ENCODE measurements at places on chromosomes 12 and 14. TPM values are rescaled to one million over a fixed set of nuclear protein-coding genes. Genes with fewer than 3 reads are reported as not detected.

BDKRB2 gene
- total RNA-seq, result 7.5 TPM

ITGA5 gene
- total RNA-seq, result 86.6 TPM

HAL gene
- 0.51 TPM for total RNA-seq

PTCSC3 gene
- total RNA-seq, result not detected

GSC gene
- 0.17 TPM for total RNA-seq

FERMT2 gene
- 86.0 TPM for total RNA-seq

MUCL1 gene
- total RNA-seq, result not detected

DNA sequence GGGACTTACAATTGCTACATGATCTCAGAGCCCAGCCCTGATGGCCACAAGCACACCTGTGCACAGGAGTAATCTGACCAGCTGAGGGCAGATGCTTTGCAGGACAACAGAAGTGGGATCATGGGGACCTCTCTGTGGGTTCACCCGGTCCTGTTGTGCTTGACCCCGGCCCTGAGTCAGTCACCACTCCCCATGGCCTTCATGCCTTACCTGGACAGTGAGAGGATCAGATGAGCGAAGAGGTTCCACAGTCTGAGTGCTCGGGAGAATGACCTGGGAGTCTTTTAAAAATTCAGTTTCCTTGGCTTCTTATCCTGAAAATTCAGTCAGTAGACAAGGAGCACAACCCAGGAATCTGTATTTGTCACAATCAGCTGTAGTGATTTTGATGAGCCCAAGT lies 88.1 kb downstream of the NTF3 start:
- DNase-seq, result no peak

DNA sequence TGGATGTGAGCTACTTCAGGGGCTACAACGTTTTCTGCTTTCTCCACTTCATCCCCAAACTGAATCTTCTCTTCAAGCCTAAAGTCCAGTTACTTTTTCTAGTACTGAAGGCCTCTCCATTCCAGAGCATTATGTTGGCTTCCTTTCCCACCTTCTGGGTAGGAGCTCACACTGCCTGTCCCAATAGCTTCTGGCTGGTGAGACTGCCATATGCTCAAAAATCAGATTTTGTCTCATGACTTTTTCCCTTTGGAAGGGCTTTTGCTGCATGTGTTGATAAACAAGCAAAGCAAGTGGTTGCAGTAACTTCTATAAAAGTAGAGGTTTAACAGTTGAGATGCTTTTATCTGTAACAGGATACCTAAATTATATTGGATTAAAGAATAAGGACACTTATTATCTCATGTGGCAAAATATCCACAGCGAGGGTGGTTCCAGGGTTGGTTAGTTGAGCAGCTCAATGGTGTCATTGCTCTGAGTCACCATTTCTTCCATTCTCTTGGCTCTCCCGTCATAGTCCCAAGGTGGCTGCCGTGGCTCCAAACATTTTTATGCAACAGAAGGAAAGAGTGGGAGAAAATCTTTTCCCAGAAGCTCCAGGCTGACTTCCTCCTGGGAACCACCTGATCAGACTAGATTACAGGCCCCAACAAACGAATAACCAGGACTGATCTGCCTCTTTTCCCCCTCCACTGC lies 15.1 kb upstream of the PPFIBP1 start:
- no peak for DNase-seq

DNA sequence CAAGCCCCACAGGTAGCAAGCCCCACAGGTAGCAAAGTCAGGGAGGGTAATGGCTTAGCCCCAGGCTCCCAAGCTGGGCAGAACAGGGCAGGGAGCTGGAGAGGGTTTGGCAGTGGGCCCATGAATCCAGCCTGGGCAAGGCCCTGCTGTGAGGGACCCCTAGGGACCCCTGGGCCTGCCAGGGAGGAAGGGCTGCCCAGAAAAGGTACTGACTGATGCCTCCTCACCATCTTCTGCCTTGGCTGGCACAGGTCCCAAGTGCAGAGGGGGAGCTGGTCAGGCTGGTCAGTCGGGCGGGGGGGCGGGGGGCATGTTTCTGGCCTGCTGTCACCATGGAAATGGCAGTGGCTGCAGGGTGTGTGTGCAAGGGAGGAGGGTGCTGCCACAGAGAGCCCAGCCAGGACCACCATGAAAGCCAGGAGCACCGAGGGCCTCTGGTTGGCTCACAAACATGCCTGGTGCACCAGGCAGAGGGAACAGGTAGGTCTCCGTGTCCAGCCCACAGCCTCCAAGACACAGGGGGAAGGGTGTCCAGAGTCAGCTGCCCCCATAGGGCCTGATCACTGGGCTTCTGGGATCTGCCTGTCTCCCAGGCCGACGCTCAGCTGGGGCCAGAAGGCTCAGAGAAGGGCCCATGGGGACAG lies 1.5 kb upstream of the CRIP2 start:
- no peak for DNase-seq

DNA sequence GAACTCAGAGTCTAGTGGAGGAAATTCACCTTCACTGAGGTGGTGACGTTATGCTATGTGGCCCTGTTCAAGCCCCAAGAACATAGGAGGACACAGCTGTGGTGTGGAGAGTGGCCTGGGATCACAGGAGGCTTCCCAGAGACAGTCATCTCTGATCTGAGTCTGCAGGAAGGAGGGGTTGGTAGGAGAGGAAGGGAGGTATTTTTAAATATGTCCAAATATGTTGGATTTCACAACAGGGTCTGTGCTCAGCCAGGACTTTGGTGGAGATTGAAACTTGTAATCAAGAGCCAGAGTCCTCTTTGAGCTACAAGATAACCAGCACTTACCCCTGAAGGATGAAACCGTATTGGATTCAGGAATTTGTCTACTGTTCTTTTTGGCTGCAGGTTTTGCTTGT lies 26.4 kb upstream of the MED13L start:
- DNase-seq, result no peak

DNA sequence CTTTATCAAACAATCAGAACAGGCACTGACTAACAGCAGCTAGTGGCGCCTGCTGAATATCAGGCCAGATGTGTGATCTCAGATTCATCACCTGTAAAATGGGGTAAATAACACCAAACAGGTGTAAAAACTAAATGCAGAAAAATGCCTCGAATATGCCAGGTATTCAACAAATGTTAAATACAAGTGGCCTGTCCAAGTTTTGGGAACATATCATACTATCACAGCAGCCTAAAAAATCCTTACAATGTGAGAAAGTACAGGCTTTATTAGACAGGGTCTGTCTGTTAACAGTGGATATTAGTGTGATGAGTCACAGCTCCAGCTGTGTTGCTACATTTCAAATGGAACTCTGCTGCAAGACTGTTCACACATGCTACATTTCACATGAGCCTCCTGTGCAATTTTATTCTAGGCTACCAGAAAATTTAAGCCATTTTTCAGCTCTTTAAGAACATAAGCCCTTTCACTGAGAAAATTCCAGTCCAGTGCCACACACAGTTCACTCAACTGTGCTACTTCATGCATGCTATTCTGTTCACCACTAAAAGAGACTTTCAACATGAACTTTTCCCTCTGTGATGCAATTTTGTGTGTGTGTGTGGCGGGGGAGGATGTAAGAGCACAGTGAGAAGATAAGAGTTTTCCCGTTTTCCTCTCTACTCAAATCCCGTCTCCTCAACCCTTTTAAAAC lies 56.7 kb downstream of the MSRB3 start:
- peak; percentile 59 for DNase-seq

GRCh38 chr14:72880164-72880563 lies 13.7 kb downstream of the DPF3 start:
- DNase-seq, result no peak

DNA sequence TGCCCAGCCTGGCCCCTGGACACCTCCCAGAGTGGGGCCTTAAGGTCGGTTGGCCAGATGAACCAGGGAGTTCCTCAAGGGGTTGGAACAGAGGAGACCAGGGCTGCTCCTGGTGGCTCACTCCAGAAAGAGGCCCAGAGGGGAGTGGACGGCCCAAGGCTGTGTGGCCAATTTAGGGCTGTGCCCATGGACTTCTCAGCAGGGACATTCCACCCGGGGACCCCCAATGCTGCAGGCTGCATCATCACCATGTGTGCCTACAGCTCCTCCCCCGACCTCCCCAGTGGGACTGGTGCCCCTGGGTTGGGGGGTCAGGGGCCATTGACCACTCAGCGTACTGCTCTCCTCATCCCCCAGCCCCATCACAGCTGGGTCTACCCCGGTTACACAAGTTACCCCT lies 17.6 kb upstream of the CYP46A1 start:
- DNase-seq, result no peak

GRCh38 chr12:107651571-107652449 lies 33.8 kb upstream of the PWP1 start:
- DNase-seq, result peak; percentile 9

- DNase-seq, result no peak
Observed at GRCh38 chr14:89681086-89682018, 264.3 kb upstream of the FOXN3 start.

GRCh38 chr14:56358275-56358674 lies 221.3 kb upstream of the TMEM260 start:
- DNase-seq, result no peak

DNA sequence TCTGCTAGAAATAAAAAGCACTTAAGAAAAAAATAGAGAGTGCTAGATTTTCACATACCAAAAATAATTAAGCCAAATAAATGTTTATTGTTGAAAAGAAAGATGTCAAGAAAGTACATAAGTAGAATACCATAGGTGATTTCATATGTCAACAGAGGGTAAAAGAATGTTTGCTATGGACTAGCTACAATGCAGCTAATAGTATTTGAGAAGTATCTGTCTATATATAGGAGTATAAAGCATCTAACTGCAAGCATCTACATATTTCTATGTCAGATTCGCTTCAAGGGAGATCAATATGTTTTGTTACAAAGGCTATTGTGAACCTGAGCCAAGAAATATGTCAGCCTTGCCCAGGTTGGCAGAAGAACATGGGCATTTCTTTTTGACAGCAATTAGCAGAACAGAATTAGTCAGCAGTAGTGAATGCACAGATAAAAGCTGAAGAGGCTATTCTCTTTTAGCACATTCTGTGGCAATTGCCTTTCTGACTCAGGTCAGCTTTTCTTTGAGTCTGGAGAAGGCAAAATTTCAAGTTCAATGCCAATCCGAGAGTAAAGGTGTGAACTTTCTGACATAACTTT lies 140.1 kb downstream of the ALG10B start:
- peak; percentile 48 for DNase-seq

DNA sequence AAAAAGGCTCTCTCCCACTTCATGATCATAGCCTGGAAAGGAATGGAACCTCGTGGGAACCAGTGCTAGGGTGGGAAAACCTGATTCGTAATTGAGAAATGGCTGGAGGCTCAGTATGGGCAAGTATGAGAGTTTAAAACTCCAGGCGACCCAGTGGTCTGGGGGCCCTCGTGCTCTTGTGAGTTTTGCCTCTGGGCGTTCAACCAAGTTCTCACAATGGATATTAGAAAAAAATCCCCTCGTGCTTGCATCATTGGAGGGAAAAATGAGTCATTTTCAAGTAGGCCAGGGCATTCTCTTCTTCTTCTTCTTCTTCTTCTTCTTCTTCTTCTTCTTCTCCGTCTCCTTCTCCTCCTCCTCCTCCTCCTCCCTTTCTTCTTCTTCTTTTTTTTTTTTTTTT lies 39.0 kb downstream of the GPR68 start:
- no peak for DNase-seq

- DNase-seq, result no peak
Observed at GRCh38 chr12:3087758-3088650, 10.8 kb downstream of the TSPAN9 start.

DNA sequence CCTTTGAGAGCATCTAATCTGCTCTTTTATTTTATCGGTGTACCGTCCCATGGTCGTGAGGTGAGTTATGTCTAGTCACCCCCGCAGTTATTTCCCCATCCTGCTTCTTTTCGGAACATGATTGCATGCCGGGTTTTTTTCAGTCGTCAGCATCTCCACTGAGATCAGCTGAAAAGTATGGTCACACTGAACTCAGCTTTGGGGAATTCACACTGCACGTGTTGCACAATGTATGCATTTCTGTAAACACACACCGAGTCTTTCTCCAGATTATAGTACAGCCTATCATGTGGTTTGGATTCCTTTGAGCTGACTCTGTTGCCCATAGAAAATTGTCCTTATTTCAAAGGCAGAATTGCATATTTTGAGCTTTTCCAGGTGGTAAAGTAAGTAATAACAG lies 24.6 kb downstream of the PLXNC1 start:
- peak; percentile 69 for DNase-seq

DNA sequence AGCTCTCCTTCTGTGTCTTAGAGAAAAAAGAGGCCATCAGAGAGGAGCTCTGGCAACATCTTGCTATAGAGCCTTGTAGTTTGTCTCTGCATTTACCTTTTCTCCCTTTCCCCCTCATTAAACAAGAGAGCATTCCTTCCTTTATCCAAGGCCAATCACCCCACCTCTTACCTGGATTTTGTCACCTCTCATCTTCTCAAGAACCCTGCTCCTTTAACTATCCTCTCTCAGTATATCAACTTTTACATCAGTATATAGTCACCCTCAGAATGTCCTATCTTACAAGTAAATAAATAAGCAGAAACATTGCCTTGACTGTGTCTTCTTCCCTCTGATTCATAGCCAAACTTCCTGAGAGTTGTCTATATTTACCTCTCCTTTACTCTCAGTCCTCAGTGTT lies 105.0 kb upstream of the SLC38A2 start:
- no peak for DNase-seq

DNA sequence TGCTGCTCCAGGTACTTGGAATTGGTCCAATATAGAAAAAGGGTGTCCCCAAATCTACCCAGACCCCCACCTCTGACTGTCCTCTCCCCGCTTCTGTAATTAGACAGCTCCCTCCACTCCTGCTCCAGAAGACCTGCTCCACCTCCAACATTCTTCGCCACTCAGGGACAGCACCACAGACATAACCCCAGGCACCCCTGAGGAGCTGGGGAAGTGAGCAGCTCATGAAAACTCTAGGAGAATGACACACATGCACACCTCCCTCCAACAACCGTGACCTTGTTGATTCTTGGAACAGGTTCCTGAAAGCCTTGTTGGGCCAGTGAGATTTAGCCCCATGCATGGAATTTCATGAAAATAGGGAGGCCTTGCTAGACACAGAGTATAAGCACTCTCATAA lies 8.2 kb downstream of the KRT4 start:
- no peak for DNase-seq

DNA sequence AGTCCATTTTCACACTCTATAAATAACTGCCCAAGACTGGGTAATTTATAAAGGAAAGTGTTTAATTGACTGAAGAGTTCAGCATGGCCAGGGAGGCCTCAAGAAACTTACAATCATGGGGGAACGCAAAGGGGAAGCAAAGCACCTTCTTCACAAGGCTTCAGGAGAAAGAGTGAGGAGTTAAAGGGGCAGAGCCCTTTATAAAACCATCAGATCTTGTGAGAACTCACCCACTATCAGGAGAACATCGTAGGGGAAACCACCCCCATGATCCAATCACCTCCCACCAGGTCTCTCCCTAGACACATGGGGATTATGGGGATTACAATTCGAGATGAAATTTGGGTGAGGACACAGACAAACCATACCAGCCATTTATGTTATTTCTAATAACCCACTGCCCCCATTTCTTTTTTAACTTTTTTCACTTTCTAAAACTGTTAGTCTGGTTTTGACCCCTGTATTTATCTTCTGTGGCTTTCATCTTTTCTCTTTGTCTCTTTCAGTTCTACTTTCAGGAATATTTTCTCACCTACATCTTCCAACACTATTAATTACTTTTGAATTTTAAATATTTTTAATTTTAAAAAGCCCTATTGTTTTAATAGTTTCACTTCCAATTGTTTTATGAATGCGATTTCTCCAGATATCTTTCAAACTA lies 44.5 kb downstream of the WDR89 start:
- DNase-seq, result no peak

Measured in mammary epithelial cell (primary cell).